ENCODE measurements at places on chromosomes 4 and X.

GRCh38 chrX:56785442-56785841 is 56.4 kb downstream of the NBDY start:
- DNase-seq, result no peak

DNA sequence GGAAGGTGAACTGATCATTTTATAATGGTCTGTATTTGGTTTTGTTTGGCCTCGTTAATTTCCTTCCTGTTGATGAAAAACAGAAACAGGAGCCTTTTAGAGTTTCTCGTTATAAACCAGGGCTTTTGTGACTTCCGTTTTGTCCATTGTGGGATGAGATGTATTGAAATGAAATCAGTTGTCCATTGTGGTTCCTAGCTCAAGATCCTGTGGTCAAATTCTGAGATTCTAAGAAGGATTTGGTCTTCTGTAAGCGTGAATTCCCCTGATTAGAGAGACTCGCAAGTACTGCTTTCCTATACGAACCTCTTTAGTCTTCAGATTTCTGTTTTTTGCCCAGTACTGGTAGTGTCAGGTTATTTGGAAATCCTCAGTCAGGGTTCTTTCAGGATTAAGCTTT is 101.7 kb downstream of the RAPGEF2 start:
- no peak for DNase-seq

- no peak for DNase-seq
Observed at GRCh38 chrX:131617182-131617581, 73.3 kb downstream of the OR13H1 start.

GRCh38 chr4:101205916-101206315 is 141.4 kb downstream of the PPP3CA start:
- no peak for DNase-seq

DNA sequence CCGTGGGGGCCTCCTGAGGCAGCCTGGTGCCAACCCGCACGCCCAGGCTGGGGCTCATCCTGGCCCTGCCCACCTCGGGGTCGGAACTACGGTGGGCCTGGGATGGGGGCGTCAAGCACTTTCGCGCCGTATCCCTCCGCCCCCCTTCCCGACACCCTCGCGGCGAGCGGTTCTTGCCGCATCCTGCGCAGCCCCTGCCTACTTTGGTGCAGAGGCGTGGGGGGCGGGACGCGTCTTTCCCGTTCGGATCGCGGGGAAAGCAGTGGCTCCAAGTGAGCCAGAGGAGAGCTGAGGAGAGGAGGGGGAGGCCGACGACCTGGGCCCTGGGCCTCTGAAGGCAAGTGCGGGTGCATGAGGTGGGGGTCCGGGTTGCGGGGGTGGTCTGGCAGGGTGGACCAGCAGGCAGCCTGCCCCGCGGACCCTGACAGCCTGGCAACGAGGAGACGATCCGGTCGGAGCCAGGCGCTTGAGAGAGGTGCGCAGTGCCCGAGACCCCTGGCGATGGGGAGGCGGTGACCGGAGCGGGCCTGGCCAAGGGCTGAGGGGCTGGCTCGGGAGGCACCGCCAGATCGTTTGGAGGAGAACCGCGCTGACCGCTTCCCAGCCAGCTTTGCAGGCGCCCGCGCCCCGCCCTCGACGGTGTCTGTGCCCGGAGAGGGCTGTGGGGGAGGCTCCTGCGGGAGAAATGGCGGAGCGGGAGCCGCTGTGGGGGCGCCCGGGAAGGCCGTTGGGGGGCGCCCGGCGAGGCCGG is at the start of gene GPRASP2:
Gene GPRASP2, plus strand, starts transcription at position 233 of the 751 bp plus-strand sequence. CDS start 2,422 bp downstream, outside the sequence.
- peak; percentile 14 for DNase-seq

- DNase-seq, result peak; percentile 33
Observed at GRCh38 chrX:40273356-40274050, 175.7 kb upstream of the BCOR start.

DNA sequence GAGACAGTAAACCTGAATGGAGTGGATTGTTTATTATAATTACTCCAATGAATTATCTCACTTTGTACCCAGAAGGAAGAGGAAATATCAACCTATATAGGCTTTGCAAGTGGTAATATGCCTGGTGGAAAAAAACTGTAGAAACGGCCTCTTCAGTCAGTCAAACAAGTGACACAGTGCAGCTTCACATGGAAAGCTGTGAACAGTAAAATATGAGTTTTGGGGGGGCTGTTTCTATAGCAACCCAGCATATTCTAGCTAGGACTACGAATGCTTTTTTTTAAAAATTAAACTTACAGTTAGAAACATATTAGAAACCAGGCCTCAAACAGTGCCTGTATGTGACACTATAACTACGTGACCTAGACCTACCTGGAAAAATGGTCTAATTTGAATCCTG is 150.1 kb downstream of the PPP1R2C start:
- DNase-seq, result no peak

- no peak for DNase-seq
Observed at GRCh38 chr4:2862528-2862927, 18.9 kb downstream of the ADD1 start.

GRCh38 chr4:52212702-52213101 is 161.6 kb downstream of the SPATA18 start:
- DNase-seq, result no peak

- no peak for DNase-seq
Observed at GRCh38 chr4:139189972-139190371, 13.0 kb upstream of the ELF2 start.

DNA sequence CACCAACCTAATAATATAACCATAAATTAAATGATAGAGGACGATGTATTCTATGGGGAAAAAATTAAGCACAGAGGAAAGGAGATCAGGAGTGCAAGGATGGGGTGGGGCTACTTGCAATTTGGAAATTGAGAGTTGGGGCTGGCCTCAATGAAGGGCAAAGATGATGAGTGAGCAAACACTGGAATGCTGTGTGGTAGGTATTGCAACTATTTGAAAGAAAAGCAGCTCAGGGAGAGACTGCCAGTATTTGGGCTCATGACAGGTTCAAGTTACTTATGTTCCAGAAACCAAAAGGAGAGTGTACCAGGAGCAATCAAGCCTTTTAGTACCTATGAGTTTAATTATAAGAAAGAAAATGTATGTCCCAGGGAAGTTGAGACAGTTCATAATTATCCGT is 47.4 kb downstream of the ASIC5 start:
- no peak for DNase-seq

DNA sequence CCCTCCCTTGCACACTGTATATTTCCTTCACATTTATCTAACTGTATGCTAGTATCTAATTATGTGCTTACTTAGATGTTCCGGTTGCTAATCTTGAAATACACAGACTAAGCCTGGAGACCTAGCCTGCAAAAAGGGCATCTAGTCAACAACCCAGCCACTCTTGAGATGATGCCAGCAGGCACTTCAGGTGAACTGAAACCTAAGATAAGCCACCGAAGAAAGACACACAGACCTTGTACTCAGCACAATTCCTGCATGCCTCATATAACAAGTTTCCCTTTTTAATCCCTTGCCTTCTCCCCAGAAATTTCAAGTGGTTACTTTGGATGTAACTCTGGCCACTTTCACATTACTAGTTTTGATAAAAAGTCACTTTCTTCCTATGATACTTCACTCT is 2506.6 kb downstream of the ARAP2 start:
- DNase-seq, result no peak

DNA sequence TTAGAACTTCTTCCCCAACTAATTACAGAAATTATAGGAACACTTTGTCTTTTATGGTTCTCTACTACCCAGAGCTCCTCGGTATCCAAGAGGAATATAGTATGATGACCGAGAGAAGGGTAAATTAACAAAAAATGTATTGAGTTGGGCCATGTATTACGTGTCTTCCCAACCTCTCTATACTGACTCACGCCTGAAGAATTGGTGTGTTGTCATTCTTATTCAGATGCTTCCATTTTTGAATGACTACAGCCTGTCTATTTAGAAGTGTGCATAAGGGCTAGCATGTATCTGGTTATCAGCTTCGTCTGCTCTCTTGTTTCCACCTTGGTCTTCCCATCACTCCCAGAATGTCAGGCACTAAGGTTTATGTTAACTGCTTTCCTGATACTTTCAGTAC is 24.5 kb upstream of the SCD5 start:
- no peak for DNase-seq

GRCh38 chrX:21376636-21377035 is 2.4 kb downstream of the CNKSR2 start:
- DNase-seq, result no peak

DNA sequence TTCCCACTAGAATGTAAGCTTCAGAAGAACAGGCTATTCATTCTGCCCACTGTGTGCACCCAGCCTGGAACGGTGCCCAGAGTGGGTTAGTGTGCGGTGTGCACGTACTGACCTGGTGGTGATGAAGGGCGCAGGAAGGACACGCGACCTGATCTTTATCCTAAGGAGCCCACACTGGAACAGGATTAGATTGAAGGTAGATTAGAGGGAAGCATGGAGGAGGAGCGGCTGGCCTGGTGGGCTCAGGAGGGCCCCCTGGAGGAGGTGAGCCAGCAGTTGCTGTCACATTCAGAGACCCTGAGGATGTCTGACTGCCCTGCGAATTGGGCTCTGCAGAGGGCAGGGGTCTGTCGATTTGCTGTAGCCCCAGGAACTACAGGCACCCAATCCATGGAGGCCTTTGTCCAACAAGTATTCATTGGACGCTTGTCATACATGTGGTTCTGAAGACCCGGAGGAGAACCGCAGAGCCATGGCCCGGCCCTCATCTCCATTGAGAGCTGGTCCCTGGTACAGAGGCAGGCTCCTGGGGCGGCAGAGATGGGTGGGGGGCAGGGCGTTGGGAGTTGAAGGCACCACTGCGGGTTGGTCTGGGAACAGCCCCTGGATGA is 73.2 kb downstream of the HTRA3 start:
- DNase-seq, result no peak

DNA sequence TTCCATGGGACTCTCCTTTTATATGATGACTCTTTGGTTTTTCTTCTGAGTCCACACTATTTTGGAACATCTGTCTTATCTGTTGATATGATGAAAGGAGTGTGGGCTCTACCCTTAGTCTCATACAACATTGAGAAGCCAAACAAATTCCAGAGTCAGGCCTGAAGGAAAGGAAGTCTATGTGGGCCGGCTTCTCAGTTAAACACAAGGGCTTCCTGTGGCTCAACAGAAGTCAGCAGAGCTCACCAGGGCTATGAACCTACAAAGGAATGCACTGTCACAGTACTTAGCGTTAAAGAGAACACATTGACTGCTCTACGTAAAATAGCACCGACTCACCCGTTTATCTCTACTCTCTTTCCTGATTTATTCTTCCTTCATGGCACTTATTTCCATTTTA is 641.0 kb upstream of the FRG1 start:
- DNase-seq, result no peak

GRCh38 chrX:39953879-39954278 is 143.9 kb downstream of the BCOR start:
- DNase-seq, result no peak

DNA sequence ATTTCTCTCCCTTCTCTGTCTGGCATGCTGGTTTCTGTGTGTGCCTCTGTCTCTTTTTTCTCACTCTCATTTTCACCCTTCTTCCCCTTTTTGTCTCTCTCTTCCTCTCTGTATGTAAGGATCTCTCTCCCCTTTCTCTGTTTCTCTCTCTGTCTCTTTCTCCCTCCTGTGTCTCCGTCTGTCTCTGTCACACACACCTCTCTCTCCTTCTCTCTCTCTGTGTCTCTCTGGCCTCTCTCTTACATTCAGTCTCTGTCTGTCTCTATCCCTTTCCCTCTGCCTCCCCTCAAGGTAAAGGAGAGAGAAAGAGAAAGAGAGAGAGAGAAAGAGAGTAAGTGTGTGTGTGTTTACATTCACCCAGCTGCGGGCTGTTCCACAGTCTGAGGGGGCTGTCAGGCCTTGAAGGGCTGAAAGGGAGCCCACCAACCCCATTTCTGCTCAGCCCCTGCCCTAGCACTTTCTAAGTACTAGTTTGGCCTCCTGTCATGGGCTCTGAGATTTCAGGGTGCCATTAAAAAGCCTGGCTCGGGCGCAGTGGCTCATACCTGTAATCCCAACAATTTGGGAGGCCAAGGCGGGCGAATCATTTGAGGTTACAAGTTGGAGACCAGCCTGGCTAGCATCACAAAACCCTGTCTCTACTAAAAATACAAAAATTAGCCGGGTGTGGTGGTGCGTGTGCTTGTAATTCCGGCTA is 9.6 kb upstream of the TSPYL2 start:
- DNase-seq, result no peak

GRCh38 chr4:58962424-58962823 is 1852.2 kb upstream of the IGFBP7 start:
- no peak for DNase-seq

DNA sequence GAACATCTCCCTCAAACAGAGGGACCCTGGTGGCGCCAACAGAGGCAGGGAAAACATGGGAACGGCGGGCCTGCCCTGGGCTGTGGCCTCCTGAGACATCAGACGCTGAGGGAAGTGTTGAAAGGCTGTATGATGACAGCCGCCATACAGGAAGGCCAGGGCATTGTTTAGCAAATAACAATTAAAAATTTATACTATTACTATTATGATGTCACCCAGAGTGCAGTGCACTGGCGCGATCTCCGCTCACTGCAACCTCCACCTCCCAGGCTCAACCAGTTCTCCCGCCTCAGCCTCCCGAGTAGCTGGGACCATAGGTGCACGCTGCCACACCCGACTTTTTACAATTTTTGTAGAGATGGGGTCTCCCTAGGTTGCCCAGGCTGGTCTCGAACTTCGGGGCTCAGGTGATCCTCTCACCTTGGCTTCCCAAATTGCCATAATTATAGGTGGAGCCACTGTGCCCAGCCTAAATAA is 54.6 kb downstream of the CPZ start:
- DNase-seq, result no peak

DNA sequence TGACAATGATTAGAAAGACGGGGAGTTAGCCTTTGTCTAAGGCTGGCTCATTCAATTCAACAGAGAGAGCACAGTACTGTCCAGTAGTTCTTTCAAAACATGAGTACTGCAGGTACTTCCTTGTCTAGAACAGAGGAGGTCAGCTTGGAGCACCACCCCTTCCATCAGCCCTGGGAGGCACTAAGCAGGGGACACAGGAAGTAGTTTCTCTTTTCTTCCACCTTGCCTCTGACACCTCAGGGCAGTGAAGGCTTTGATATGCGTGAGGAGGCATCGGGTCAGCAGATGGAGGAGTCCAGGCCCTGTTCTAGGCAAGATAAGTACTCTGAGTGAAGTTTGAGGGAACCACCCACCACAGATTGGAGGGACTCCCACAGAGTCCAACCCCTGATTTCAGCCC is 33.1 kb downstream of the MAGEB10 start:
- no peak for DNase-seq

- DNase-seq, result no peak
Observed at GRCh38 chr4:38097818-38098217, 137.6 kb downstream of the PTTG2 start.

GRCh38 chr4:137739391-137739790 is 207.1 kb upstream of the PCDH18 start:
- DNase-seq, result no peak

GRCh38 chr4:3717241-3717640 is 48.9 kb upstream of the ADRA2C start:
- no peak for DNase-seq

DNA sequence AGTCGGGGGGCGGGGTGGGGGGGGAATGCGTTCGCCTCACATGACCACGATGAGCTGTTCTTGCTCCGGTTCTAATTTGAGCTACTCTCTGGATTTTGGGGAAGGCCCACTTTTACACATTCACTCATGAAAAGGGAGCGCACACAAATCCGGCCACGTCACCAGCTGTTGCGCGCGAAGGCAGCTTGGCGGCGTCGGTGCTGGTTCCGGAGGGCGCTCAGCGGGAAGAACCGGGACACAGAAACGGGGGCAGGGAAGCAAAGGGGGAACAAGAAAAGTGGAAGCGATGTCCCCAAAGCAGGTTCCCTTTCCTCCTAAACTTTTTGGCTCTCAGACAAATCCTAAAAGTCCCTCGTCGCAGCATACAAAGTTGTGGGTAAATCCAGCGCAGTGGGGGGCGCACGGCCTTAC is 605 bp downstream of the ANXA5 start:
- peak; percentile 70 for DNase-seq
